Activated naive CD8-positive, alpha-beta T cell treated with anti-CD3 and anti-CD28 coated beads, Interleukin-2, amount 10 ng/mL, durations not matched to agents 7 days and 5 days (primary cell): ENCODE measurements at places on chromosomes 11 and 22.

DNA sequence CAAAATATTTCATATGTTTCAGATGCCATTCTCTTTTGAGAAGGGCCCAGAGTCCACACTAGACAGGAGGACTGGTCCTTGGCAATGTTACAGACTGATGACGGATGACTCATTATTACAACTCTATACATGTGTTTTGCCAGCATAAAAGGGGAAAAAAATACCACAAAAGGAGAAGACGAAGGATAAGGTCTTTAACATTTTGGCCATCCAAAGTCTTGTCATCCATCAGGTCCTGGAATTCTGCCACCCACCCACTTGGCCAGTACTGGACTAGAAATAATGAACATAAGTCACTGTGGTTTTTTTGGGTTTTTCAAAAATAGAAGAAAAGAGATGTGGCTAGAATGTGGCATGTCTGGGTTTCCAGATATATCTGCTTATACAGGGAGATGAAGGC is 57.7 kb upstream of the BDNF start:
- DNase-seq: no peak

GRCh38 chr11:72614381-72614780 is 59.8 kb downstream of the PDE2A start:
- DNase-seq: no peak

GRCh38 chr22:31393893-31394292 is 5.5 kb upstream of the DRG1 start:
- DNase-seq: no peak

DNA sequence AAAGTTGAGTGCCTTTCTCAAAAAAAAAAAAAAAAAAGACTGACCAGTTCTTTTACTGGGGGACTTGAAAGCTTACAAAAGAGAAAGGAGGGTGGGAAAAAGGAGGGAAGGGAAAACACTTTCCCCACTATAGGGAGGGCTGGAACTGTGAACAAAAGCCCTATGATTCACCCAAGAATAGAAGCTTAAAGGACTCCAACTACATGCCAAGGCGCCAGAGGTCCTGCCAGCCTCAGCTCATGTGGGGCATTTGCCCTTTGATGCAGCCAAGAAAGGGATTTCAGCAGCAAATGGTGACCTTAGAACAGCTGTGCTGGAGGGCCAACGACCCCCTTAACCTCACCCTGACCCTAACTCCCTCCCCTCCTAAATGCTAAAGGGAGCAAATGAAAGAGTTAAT is 160.0 kb downstream of the NTM start:
- no peak for DNase-seq

DNA sequence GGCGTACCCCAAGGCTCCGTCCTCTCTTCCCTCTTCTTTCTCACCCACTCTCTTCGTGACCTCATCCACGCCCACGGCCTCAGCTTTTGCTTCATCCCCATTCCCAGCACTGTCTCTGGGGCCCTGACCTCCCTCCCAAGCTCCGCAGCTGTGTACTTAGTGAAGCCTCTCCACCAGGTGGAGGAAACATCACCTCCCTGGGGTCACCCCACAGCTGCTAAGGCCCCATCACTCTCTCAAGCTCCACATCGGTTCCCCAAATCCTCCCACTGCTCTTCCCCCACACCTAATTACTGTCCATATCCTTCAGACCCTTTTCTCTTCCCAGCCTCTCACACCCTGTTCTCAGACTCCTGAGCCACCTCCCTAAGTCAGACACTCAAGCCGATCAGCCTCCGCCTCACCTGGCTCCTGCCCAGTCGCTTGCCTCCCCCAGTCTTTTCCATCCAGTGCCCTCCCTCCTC is 7.9 kb upstream of the SYT7 start:
- DNase-seq: no peak

GRCh38 chr11:45596571-45596970 is 68.9 kb downstream of the CHST1 start:
- no peak for DNase-seq

GRCh38 chr11:78748918-78749690 is 174.4 kb upstream of the NARS2 start:
- DNase-seq: no peak

GRCh38 chr22:46429325-46429853 is 93.9 kb downstream of the TRMU start:
- no peak for DNase-seq

DNA sequence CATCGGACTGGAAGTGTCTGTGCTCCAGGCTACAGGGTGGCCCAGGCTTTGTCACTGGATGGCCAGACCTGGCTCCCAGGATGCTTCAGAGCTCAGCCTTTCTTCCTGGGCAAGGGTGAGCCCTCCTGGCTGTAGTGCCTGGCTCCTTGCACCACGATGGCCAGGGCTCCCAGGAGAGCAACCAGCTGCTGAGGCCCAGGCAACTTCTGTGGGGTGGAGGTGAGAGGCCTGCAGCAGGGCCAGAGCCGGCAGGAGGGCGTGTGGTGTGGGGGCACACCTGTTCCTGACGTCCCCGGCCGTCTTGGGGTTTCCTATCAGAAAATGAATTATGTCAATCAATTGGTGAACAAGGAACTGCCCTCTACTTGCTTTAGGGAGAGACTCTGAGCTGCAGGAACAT is 82.1 kb downstream of the DHCR7 start:
- DNase-seq: no peak

- no peak for DNase-seq
These were observed 78.3 kb upstream of the RASSF10 start for GRCh38 chr11:12930850-12931249.

DNA sequence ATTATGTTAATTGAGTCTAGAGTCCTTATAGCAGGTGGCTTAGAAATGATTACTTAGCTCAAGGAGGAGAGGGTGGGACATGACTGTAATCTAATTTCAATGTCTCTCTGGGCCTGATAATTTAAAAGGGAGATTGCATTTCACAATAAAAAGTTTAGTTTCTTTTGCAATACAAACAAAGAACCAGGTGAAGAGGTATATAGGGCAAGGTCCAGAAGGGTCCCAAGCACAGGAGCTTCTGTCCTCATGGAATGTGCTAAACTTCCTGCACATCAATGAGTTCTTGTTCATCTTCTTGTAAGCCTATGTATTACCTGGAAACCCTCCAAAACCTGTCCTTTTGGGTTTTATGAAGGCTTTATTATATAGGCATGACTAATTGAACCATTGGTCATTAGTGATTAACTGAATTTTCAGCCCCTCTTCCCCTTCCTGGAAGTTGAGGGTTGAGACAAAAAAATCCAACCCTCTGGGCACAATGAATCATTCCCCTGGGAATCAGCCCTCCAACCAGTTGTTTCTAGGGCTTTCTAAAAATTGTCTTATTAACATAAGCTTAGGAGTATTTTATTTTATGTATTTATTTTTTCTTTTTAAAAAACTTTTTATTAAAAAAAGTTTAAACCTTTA is 37.6 kb downstream of the MS4A2 start:
- DNase-seq: no peak

DNA sequence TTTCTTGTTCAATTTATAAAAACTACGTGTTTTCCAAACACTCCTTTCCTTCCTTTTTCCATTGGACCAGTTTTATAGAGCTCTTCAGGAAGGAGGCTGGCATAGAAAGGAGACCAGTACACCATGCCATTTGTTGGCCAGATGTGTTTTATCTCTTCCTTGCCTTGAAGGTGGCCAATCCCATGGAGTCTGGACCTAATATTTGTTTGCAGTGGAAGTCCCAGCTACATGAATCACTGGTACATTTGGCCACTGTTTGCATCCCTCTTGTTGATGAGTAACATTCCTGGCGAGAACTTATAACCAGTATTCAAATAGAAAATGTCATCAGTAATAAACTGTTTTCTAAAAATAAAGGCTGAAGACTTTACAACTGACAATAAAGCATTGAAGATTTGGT is 110.2 kb downstream of the ANO3 start:
- DNase-seq: no peak

GRCh38 chr11:37914859-37915258 is 1316.8 kb upstream of the RAG2 start:
- no peak for DNase-seq

- DNase-seq: no peak
These were observed 2.9 kb downstream of the E2F8 start for GRCh38 chr11:19237813-19238212.

GRCh38 chr11:104523611-104524010 is 359.7 kb upstream of the PDGFD start:
- no peak for DNase-seq

DNA sequence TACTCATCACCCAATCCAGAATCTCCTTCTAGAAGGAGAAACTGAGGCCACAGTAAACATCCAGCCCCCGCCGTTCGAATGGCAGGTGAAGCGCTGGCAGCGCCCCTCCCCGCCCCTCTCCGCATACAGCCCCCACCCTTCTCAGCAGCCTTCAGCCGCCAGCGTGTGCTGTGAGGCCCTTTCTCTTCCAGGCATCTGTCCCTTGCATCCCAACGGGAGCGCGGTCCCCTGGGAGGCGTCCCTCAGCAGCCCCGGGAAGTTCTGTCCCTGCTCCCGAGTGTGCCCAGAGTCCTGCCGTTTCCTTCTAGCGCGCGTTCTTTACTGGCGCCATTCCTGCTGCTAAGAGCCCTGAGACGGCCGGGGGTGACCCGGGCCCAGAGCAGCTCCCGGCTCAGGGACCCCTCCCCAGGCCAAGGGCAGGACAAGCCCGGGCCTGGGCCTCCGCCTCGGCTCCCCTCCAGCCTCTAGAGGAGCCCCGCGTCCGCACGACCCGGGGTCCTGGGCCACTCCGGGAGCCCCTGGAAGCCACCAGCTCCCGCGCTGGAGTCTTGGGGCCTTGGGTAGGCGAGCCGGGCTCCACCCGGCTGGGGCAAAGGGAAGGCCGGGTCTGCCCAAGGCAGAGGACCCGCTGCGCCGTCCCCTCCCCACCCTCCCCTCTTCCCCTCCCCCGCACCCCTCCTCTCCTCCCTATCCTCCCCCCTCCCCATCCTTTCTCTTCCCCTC is 450.4 kb downstream of the OPCML start:
- DNase-seq: no peak

GRCh38 chr11:66412110-66412509 is 8.7 kb upstream of the NPAS4 start:
- DNase-seq: no peak

- no peak for DNase-seq
These were observed 11.0 kb upstream of the PICK1 start for GRCh38 chr22:38046070-38046748.

GRCh38 chr11:26964339-26964738 is 29.6 kb upstream of the FIBIN start:
- no peak for DNase-seq

- no peak for DNase-seq
These were observed 39.7 kb downstream of the USP35 start for GRCh38 chr11:78228467-78228866.

GRCh38 chr11:128711136-128711535 is 17.3 kb downstream of the FLI1 start:
- no peak for DNase-seq

GRCh38 chr22:23397613-23398567 is 182.2 kb downstream of the IGLL1 start:
- DNase-seq: no peak

GRCh38 chr11:27194976-27195375 is 154.4 kb downstream of the BBOX1 start:
- no peak for DNase-seq

- DNase-seq: no peak
These were observed 46.0 kb downstream of the RPL27A start for GRCh38 chr11:8728563-8728962.

DNA sequence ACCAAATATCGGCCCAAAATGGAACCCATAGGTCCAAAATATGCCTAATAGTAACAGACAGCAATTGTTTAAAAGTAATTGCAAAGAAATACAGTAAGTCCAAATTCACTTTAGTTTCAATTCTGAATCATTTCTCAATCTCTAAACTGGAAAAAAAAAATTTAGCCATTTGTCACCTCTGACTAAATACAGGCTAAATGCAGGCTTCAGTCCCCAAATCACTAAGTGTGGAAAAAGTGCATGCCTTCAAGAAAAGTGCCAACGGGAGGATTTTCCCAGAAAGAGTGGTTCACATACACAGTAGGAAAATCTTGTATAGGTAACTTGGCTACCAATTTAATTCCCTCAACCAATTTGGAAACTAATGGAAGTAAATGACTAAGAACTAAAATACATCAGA is 35.7 kb downstream of the SIK3 start:
- DNase-seq: no peak

- no peak for DNase-seq
These were observed 118.8 kb downstream of the NXPE2 start for GRCh38 chr11:114796954-114797721.

DNA sequence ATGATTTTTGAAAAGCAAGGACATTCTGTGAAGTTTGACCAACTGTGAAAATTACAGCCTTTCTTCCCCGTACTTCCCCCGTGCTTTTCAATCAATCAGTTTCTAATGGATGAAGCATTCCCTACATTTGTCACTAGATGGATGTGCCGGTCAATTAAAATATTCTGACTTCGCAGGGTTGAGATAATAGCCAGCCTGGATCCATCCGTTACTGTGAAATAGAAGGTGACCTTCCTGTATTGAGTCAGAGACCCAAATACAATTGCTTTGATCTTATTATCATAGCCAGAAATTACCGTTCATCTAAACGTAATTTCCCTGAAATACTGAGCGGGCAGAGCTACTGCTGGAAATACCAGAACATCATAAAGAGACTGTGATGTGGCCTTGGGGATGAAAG is 21.1 kb upstream of the PARVB start:
- no peak for DNase-seq

DNA sequence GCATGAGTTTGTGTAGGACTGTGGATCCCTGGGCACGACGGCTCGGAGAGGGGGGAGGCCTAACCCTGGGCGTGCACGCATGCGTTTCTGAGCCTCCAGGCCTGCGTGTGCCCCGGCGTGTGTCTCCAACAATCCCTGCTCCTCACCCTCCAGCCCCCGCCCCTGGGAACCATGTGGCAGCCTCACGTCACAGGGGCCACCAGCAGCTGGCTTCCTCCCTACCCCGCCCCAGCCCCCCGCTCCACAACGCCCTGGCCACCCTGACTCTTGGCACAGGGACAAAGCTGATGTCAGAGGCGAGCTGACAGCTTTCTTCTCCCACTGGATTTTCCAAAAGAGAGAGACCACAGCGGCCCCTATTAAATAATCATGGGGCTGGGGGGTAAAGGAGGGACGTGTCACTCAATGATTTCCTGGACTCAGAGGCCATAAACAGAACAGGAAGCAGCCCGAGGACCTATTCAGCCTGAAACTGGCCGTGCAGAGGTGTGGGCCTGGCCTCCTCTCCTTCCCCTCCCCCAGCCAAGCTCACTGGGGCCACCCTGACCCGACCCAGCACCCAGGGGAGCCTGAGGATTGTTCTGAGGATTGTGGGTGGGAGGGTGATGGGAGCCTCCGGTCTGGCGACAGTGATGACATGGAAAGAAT is 6.8 kb upstream of the LIF start:
- no peak for DNase-seq

GRCh38 chr22:41638748-41639147 is 17.7 kb downstream of the XRCC6 start:
- no peak for DNase-seq

GRCh38 chr11:97290464-97291041 is 900.7 kb downstream of the JRKL start:
- no peak for DNase-seq

DNA sequence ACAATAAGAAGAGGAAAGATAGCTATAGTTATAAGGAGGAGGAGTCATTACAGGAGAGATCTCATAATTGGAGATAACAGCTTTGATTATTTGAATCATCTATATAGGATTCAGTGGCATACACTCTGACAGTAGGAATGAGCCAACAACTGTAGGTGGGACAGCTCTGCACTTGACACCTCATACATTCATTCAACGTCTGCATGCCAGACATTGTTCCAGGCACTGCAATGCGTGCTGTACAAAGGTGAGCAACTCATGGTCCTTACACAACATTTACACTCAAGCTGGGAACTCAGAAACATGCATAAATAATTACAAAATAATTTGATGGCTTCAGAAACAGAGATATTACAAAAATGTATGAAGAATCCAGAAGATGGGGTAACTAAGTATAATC is 154.3 kb downstream of the MSANTD4 start:
- no peak for DNase-seq

- no peak for DNase-seq
These were observed 84.9 kb downstream of the PRR5L start for GRCh38 chr11:36381015-36381360.
